NCI-H69 (cell line): ENCODE measurements at places on chromosomes 16 and 17.
A peak's percentile ranks its signal among the peaks of the same experiment; 100 is the strongest.

DNA sequence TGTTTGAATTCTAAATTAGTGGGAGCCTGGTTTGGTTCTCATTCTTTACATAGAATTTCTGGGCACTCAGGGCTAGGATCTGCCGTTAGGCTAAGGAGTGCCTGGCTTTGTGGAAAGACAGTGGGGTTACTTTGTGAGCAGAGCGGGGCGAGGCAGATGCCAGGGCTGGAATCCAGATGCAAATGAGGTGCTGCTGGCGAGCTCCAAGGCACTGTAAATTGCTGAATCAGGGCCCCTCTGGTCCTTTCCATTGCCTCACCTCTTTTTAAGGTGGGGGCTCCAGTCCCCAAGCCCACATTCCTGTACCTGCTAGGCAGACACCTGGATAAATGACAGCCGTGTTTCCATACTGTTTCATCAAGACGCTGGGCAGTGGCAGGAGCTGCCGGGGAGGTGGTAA, 33.8 kb downstream of the PIPOX start:
- no peak for DNase-seq

- DNase-seq = peak; percentile 20
These were observed 28.2 kb upstream of the KPNB1 start for GRCh38 chr17:47621293-47622179.

DNA sequence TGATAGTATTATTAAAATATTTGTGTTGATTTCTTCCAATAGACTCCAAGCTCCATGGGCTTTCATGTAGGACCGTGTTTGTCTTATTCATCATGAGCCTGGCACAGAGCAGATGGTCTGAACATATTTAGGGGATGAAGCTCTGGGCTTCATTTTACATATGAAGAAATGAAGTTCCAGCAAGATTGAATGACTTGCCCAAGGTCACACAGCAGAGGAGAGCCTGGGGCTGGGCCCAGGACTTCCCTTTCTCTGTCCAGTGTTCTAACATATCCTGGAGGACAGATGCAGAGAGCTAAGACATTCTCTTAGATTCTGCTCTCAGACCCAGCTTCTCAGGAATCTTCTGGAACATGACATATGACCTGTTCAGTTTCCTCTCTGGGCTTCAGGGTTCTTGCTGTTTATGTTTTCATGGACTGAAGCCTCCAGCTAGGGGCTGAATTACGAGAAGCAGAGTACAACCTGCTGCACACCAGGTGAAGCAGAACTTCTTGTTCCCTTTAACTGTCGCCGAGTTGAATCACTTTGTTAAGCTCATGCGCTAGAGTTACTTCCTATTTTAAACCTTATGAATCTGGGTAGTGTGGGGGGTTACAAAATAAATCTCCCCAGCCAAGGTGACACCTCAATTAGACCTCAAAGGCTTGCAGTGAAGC, 53.6 kb downstream of the GPRC5B start:
- DNase-seq = no peak

GRCh38 chr17:17025621-17026020, 16.6 kb upstream of the MPRIP start:
- DNase-seq = peak; percentile 16

DNA sequence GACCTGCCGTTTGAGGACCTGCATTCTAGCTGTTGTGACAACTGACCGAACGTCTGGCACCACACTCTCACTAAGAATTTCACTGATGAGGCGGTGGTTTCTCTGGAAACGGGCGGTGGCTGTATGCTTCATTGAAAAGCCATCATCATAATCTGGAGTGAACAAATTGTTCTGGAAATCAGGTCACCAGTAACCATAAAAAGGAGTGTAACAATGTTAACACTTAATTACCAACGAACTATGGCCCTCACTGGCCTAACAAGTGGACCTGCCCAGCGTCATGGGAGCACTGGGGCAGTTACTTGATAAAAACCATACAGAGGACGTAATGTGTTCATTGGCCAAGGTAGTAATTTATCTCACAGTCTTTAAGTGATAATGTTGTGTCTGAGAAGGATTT, 15.4 kb downstream of the SMARCE1 start:
- DNase-seq = no peak

DNA sequence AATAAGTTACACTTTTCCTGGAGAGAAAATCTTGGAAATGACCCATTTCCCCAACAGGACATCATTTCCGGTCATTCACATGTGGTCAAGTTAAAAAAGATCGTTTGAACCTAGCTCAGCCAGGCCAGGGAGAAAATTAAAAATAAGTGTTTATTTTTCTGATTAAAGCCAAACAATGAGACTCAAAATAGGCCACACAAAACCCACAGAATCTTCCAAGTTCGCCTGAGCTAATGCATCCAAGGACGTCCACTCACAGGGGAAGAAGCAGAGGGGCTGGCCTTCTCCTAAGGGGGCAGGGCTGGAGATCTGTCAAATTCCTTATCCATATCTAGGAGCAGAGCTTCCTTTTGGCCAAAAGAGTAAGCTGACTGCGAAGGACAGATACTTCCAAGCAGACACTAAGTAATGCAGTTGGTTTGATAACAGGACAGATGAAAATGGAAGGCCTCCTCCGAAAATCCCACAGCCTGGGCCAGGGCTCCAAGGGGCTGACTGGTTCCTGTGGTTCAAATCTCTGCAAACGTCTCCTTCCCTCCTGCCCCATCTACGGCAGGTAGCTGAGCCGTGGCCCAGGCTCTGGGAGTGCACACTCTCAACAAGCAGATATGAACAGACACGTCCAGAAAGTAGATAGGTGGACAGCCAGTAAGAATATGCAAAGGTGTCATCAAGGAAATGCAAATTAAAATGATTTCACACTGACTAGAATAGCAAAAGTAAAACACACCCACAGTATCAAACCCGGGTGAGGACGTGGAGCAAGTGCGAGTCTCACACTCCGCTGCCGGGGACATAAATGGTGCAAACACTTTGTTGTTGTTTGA, 98.5 kb downstream of the MRM3 start:
- no peak for DNase-seq
